ENCODE measurements at places on chromosomes 1 and 21. TPM values are rescaled to one million over a fixed set of nuclear protein-coding genes. Genes with fewer than 3 reads are reported as not detected.

ASCL5 gene
- not detected for total RNA-seq

CYP4Z1 gene
- total RNA-seq, result not detected

PM20D1 gene
- total RNA-seq, result not detected

CRYAA gene
- total RNA-seq, result not detected

MTARC1 gene
- total RNA-seq, result 0.08 TPM

BARHL2 gene
- total RNA-seq, result not detected

GPR89B gene
- 15.2 TPM for total RNA-seq

LRRC7 gene
- total RNA-seq, result 0.10 TPM

OR2AK2 gene
- total RNA-seq, result not detected

DNA sequence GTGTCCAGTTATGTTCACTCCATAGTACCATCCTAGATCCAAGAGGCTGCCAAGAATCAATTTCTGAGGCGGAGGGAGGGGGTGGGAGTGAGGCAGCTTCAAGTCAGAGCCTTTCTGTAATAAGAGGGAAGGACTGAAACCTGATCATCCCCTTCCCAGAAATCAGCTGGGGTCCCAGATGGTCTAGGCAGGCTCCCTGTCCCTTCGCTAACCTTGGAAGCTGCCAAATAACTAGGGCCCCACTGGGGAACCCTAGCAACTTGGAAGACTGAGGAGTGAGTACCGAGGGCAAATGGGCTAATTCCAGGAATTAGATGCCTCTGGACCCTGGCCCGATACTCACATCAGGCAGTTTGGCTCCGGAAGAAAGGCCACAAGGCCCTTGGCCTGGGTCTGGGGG is 113.3 kb downstream of the NAV1 start:
- DNase-seq, result no peak

DNA sequence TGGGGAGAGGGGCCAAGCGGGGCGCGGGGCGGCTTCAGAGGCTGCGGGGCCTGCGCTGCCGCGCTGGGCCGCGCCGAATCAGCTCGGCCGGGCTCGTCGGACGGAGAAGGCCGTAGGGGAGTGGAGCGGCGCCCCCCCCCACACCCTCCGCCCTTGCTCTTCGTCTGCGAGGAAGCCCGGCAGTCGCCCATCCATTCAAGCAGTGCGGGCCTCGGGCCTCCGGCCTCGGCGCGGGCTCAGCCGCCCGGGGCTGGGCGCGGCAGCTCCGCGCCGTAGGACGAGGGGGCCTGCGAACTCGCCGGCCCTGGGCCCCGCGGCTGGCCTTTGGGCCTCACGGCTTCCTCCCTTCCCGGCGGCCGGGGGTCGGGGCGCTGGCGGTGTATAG is 564 bp downstream of the CTPS1 start:
- DNase-seq, result no peak

DNA sequence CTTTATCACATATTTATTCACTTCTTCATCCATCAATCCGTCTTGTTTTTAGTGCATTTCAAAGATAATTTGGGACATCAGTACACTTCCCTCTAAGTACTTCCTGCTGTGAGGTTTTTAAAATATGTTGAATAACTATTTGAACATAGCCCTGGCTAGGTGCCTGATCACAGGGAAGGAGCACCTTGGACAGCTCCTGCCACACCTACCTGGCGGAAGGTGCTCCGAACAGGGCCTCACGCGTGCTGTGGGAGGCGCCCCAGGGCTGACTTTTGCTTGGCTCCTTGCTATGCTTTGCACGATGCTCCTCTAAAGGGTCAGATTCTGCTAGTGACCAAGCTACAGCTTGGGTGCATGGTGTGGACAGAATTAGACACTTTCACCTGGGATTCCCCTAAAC is 4.9 kb upstream of the ATXN7L2 start:
- DNase-seq, result no peak

DNA sequence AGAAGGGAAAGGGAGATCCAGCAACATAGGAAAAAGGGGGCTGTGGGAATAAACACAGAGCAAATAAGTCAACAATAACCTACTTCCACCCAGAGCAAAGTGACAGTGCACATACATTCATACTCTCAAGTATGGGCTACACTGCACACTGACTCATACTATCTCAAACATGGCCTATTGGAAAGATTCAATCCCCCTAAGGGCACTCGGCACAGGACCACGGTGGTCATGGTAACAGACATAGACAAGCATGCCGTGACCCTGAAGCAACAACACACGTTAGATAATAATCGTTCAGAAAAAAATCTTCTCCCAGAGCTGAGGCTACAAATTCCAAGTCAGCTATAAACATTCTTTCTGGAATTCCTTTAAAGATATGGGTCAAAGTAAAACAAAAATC is 16.8 kb upstream of the JAK1 start:
- DNase-seq, result peak; percentile 59

GRCh38 chr1:241424480-241424971 is 67.5 kb upstream of the RGS7 start:
- no peak for DNase-seq

DNA sequence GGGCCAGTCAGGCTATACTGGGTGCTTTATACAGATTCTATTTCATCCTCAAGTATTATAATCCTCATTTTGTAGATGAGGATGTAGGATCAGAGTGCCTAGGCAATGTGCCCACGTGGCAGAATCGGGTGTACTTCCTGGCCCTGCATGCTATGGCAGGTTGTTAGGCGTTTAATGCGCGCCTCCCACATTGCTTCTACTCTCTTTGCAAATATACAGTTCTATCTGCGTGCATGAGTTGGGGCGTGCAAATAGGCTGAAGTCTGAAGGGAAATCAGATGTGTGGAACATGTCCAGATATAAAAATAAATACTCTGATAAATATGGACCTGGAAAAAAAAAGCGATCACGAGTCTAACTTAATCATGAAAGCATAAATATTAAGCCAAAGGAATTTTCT is 194.7 kb upstream of the FMN2 start:
- no peak for DNase-seq

- no peak for DNase-seq
Observed at GRCh38 chr1:45815667-45816458, 12.5 kb downstream of the MAST2 start.

DNA sequence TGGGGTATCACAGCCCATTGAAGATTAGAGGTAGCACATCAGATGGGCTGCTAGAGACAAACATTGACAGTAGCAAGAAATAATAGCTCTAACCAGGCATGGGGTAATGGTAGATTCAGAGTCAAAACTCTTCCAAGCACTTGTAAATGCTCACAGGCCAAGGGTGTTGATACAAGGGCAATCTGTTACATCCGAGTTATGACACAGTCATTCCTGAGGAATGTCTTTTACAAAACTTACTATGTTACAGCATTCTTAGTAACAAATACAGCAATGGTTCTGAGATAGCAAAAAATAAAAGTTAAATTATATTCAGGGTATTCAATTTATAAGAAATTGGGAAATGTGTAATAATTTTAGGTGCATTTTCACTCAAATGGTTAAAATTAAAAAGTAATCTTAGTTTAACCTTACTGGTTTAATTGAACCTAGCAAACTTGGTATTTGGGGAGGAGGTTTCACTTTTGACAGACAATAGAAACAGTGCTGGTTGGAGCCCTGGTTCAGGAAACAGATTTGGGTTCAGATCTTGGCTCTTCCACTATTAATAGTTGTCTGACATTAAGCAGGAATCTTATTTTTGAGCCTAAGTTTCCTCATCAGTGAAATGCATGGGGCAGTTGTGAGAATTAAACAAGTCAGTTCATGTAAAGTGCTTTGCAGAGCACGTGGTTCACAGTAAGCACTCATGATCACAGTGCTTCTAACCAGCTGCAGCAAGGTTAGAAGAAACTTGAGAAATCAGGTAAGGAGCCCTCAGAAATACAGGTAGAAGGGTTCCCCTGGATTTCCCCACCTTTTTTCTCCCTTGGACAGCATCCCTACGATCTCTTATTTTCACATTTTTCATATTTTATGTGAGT is 4.4 kb downstream of the ST3GAL3 start:
- DNase-seq, result no peak

GRCh38 chr1:206742719-206743383 is 27.7 kb upstream of the IL19 start:
- DNase-seq, result no peak

DNA sequence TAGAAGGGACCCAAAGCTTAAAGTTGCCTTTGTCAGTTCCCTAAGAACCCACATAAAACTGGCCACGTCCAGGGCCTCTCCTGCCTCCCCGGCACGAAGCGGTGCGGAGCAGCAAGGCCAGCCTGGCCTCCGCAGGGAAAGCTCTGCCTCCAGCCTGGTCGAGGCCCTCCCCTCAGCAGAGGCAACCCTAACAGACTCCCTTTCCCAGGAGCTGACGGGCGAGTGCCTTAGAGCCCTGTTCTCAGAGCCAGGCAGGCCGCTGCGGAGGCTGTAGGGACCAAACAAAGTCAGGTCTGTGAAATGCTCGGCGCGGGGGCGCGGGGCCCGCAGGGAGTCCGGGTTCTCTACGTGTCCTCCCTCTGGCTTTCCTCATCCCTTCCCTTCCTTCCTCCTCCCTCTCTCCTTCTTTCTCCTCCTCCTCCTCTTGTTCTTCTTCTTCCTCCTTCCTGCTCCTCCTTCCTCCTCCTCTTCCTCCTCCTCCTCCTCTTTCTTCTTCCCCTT is 40.7 kb downstream of the RIPK4 start:
- no peak for DNase-seq

DNA sequence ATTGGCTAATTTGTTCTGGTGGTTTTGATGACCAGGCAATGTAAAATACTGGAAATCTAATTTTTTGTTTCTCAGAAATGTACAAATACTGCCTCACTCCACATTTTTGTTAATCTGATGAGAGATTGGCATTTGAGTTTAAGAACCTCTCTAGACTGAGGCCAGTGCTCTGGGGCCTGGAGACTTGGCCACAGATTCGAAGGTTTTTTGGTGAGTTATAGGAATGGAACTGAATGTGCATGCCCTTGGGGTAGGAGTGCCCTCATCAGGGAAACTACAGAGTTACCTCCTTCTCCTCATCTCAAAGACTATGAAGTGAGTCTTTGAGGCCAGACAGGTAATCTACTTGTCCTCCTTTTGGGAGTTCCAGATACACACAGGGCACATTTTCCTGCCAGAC is 347.9 kb downstream of the LTN1 start:
- no peak for DNase-seq

GRCh38 chr1:7326366-7326765 is 444.7 kb upstream of the VAMP3 start:
- no peak for DNase-seq

GRCh38 chr1:220113136-220113695 is 19.3 kb downstream of the IARS2 start:
- DNase-seq, result peak; percentile 21

DNA sequence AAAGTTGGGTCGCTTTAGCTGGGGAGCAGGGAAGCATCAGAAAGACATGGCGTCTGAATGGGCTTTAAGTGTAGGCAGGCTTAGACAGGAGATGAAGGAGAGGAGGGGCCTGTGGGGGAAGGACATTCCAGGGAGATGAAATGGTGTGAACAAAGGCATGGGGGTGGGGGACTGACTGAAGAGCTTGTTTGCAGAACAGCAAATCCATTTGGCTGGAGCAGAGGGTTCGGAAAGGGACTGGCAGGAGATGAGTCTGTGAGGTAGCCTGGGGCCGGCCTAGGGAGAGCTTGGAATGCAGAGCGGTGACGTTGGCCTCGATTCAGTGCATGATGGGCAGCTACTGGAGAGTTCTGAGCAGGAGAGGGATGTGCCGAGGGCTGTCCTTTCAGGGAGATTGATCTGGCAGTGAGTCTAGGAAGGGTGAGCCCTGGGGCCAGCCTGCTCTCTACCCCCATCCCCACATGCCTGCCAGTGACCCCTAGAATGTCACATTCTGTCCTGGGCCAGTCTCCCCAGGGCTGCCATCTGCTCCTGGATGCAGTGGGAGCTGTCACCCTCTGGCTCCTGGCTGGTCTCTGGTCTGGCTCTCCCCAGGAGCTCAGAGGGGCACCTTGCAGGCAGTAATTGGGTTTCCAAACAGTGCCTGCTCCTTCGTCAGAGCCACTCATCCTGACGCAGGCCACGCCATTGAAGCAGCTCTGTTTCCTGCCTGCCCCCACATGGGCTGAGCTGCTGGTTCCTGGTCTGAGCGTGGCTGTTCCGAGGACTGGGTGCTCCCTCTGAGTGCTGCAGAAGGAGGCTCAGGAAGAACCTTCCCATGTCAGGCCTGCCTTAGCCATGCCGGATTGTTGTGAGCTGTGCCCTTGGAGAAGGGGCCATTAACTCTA is 22.3 kb upstream of the TMEM222 start:
- peak; percentile 32 for DNase-seq

DNA sequence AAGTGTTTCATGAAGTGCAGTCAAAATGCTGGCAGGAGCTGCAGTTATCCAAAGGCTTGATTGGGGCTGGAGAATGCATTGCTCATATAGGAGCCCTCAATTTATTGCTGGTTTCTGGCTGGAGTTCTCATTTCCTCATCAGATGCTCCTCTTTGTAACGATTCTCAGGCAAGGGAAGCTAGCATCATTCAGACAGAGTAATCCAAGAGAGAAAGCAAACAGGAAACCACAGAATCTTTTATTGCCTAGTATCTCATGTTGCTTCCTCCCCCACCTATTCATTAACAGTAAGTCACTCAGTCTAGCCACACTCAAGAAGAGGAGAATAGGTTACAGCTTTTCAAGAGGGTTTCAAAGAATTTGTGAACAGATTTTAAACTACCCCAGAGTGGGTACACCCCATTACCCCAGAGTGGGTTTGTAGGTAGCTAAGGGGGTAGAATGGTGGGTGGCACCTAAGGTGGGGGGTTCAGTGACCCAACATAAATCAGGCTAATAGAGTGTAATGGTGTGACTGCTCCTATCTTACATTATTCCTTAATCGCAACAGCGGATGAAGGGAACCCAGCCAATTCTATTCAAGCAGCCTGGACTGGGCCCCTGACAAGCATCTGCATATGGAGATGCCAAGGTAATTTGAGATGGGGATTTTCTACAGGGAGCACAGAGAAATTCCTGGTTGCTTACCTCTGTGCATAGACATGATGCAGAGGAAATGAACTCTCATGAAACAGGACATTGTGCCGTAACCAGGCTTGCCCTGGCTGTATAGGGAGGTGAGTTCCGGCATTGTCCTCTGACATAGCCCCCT is 67.1 kb downstream of the KCNJ15 start:
- DNase-seq, result peak; percentile 89

DNA sequence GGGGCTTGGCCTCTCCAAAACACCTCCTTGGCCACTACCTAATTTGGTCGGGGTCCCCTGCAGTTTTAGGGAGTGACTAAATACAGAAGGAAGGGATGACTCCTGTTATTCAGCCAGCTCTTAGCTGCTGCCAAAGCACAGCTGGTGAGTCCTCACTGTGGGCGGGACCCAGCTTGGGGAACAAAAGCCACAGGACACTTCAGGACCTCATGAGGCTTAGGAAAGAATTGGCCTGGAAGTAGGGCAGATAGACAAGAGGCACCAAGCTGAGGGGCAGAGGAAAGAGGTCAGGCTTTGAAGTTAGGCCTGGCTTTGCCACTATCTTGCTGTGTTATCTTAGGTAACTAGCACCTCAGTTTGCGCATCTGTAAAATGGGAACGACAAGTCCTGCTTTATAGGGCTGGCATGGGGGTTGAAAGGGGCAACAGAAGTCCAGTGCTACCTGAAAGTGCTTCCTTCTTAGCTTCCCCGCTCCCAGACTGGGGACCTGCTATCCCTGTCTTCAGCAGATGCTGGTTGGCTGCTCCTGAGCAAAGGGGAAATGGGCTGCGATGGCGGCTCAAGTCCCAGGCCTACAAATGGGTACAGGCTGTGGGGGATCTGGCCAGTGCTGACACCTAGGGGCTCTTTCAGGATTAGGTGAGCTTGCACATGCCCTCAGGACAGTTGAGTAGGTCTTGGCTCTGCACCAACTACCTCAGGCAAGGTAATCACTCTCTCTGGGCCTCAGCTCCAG is 15.7 kb downstream of the IFI6 start:
- peak; percentile 55 for DNase-seq
